Bronchus fibroblast of lung (primary cell): ENCODE measurements at places on chromosomes 7 and 10. TPM values are rescaled to one million over a fixed set of nuclear protein-coding genes. Genes with fewer than 3 reads are reported as not detected.

CDHR1 gene
- total RNA-seq, result under 0.01 TPM in 2 replicates

PRPS1L1 gene
- total RNA-seq, result not detected in 2 replicates

DGKB gene
- not detected in 2 replicates for total RNA-seq

DNAJC30 gene
- total RNA-seq, result 5.2 and 6.2 TPM in 2 replicates

GNGT1 gene
- total RNA-seq, result not detected in 2 replicates

TRPV6 gene
- total RNA-seq, result not detected in 2 replicates

PIP gene
- total RNA-seq, result not detected in 2 replicates

PDK4 gene
- total RNA-seq, result 0.45 and 2.0 TPM in 2 replicates

LRRN3 gene
- 0.59 and 0.84 TPM in 2 replicates for total RNA-seq

FKBP9 gene
- total RNA-seq, result 122 and 127 TPM in 2 replicates

IFIT1 gene
- 12.3 and 13.3 TPM in 2 replicates for total RNA-seq

PSTK gene
- total RNA-seq, result 3.5 and 4.6 TPM in 2 replicates

OLAH gene
- under 0.01 TPM in 1 of 2 replicates, not detected in the other for total RNA-seq

SEMA4G gene
- 2.1 and 2.2 TPM in 2 replicates for total RNA-seq

TAS2R41 gene
- total RNA-seq, result not detected in 2 replicates

TMEM184A gene
- under 0.01 TPM in 1 of 2 replicates, not detected in the other for total RNA-seq

NYAP1 gene
- 1.8 and 3.9 TPM in 2 replicates for total RNA-seq

C10orf67 gene
- under 0.01 TPM in 1 of 2 replicates, not detected in the other for total RNA-seq

DPP6 gene
- not detected in 2 replicates for total RNA-seq

MRC1 gene
- not detected in 2 replicates for total RNA-seq

SND1 gene
- total RNA-seq, result 158 and 173 TPM in 2 replicates

GPR37 gene
- 5.9 and 6.2 TPM in 2 replicates for total RNA-seq

MGAM2 gene
- total RNA-seq, result not detected in 2 replicates

EFCAB10 gene
- total RNA-seq, result not detected in 2 replicates

GHRHR gene
- total RNA-seq, result not detected in 2 replicates

GLUD1 gene
- 176 and 190 TPM in 2 replicates for total RNA-seq

IDI1 gene
- total RNA-seq, result 212 and 247 TPM in 2 replicates

WDR37 gene
- total RNA-seq, result 10.1 and 10.6 TPM in 2 replicates

TRIL gene
- 0.45 and 0.84 TPM in 2 replicates for total RNA-seq

HOGA1 gene
- total RNA-seq, result 0.67 and 1.0 TPM in 2 replicates

DYNC1I1 gene
- total RNA-seq, result under 0.01 and 0.34 TPM in 2 replicates

LBX1 gene
- total RNA-seq, result under 0.01 TPM in 1 of 2 replicates, not detected in the other

PDCD4 gene
- total RNA-seq, result 15.2 and 23.4 TPM in 2 replicates

MAT1A gene
- not detected in 2 replicates for total RNA-seq

FZD8 gene
- 0.84 and 0.89 TPM in 2 replicates for total RNA-seq

CNTNAP2 gene
- under 0.01 TPM in 1 of 2 replicates, not detected in the other for total RNA-seq

PPP1R17 gene
- total RNA-seq, result not detected in 2 replicates

RADIL gene
- 2.2 and 3.0 TPM in 2 replicates for total RNA-seq

STK31 gene
- not detected in 2 replicates for total RNA-seq

KIFBP gene
- 40.0 and 41.7 TPM in 2 replicates for total RNA-seq

IQUB gene
- total RNA-seq, result not detected in 2 replicates

PDE1C gene
- total RNA-seq, result 2.9 and 3.0 TPM in 2 replicates

ACBD5 gene
- 8.0 and 10.4 TPM in 2 replicates for total RNA-seq

CXCL12 gene
- 10.1 and 11.0 TPM in 2 replicates for total RNA-seq

GRB10 gene
- total RNA-seq, result 26.3 and 27.2 TPM in 2 replicates

TMEM213 gene
- not detected in 2 replicates for total RNA-seq

CC2D2B gene
- not detected in 2 replicates for total RNA-seq

ZNF485 gene
- 2.7 and 3.7 TPM in 2 replicates for total RNA-seq
